ENCODE measurements at places on chromosomes 1 and 21.

DNA sequence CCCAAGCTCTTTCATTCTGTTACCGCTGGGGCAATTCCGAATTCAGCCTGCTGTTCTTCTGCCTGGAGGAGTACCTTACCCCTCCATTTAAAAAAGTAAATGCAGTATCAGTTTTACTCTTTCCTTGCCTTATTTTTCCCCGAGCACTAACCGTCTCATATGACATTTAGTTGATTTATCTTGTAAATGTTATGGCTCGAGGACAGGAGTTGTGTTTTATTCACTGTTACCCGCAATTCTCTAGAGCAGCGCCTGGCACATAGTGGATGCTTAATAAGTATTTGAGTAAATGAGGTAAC is 425 bp upstream of the TADA1 start:
- DNase-seq, result no peak

DNA sequence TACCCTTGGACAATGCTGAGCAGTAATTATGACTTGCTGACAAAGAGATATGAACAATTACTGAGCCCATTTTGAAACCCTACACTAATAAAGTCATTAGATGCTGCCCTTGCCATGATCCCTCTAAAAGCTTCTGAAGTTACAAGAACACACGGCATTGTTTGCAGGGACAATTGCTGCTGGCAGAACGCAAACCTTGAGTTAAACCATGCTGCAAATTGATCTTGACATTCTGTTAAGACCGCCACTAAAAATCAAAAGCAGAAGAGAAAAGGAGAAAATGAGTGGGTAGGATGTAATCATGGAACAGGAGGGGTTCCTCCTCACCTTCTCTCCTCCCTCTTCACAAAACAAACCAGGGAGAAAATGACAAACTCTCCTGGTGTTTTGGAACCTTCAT is 136.2 kb upstream of the DMRTA2 start:
- DNase-seq, result no peak

GRCh38 chr1:100597061-100597741 is 59.3 kb downstream of the GPR88 start:
- no peak for DNase-seq

GRCh38 chr1:179958359-179958758 is 3.7 kb downstream of the CEP350 start:
- DNase-seq, result no peak

GRCh38 chr1:119742202-119742601 is 26.5 kb downstream of the HMGCS2 start:
- DNase-seq, result no peak

DNA sequence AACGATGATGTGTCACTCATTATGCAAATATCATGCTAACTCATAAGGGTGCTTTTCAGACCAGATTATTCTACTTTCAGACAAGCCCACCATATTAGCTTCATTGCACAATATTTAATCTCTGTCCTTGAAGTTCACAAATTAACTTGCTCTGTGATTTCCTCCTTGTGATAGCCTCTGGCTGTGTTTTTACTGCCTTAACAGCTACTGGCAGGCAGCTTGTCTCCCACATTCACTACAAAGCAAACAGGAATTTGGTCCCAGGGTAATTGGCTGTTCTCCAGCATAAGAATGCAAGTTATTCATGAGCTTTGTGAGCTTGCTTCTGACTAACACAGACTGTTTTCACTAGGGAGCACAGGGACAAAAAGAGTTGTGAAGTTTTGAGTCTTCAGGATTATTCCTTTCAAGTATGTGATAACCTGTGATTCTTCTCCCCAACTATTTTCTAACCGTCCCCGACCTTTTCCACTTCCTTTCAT is 87.9 kb upstream of the HMCN1 start:
- DNase-seq, result peak; percentile 52

- DNase-seq, result no peak
These were observed 347.3 kb downstream of the DPYD start for GRCh38 chr1:97573553-97573952.

GRCh38 chr1:8104278-8105236 is 78.4 kb upstream of the ERRFI1 start:
- no peak for DNase-seq

DNA sequence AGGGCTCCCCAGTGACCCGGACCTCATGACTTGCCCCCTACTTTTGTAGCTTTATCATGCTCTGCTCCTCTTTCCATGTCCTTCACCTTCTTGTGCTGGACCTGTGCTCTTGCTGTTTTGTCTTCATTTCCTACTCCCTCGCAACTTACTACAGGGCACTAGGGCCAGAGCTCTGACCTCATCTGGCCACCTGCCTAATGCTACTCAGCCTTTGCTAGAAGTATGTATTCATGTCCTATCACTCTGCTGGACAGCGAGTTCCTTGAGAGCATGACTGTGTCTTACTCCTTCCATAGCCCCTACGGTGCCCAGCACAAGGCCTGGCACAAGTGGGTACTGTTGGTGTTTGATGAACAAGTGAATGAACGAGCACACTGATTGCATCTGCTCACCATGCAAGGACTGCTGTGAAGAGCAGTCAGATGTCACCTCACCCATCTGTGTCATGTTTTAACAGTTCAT is 1.9 kb downstream of the MTFR1L start:
- peak; percentile 82 for DNase-seq

- DNase-seq, result no peak
These were observed 1.0 kb downstream of the IQGAP3 start for GRCh38 chr1:156571261-156571852.

DNA sequence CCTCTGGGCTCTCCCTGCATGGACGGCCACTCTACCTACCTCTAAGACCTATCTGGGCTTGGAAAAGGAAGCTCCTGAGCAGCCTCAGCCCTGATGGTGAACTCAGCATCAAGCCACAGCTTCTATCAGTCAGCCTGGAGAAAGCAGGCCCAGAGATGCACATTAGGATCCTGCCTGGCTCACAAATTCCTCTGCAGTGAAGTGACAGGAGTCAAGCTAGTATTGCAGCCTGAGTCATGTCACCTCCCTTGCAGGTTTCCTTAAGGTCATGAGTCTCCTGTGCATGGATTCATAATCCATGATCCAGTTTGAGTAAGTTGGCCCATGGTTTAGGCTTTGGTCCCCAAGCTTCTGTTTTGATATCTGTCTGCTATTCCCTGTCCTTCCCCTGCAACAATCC is 37.9 kb upstream of the DUSP10 start:
- DNase-seq, result no peak

DNA sequence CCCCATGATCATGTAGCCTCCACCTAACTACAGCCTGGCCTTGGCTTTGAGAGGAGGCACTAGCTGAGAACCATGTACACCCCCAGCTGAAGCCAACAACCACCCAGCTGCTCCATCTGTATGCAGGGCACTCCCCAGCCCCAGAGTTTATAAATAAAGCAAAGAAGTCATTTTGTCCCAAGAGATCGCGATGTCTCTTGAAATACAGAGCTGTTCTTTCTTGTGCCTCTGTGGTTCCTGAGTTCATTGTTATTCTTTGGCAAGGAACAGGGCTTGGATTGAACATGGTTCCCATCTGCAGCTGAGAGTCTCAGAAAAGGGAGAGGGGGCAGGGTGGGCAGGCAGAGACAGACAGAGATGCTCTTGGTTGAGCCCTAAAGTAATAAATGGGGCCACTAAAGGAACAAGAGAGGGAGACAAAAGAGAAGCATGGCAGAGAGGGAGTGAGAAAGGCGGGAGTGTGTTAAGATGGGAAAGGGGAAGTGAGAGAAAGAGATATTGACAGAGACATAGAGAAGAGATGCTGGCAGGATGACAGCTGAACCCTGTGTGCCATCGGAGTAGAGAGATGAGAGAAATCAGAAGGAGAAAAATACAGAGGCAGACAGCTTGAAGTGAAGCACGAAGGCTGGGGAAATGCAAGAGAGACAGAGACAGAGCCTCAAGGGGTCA is 63.3 kb downstream of the TNR start:
- no peak for DNase-seq

GRCh38 chr1:159879136-159879535 is 16.7 kb upstream of the VSIG8 start:
- no peak for DNase-seq

DNA sequence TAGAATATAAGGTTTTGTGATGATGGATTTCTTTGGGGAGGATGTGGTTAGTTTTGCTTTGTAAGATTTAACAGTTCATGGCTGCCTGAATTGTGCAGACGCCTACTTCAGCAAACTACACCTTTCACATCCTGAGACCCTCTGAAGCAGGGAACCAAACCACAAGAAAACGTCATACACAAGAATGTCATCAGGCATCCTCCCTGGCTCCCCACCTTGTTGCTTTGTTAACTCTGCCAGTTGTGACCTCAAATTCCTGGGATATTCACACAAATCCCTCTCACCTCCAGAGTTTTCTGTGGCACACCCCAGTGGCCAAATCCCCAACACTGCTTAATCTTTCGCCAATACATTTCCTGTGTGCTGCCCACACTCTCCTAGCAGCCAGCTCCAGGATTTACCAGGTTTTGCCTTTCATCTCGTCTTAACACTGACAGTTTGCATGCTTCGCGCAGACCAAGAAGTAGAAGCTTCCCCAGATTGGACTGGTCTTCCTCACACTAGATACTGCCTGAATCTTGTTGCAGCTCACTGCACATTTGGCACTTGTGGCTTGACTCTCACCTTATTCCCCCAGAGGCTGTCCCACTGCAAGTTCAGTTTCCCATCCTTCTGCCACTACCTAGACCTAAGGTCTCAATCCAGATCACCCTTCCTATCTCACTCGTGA is 51.1 kb upstream of the CTTNBP2NL start:
- DNase-seq, result no peak

GRCh38 chr1:235054936-235055335 is 73.7 kb downstream of the TOMM20 start:
- no peak for DNase-seq

DNA sequence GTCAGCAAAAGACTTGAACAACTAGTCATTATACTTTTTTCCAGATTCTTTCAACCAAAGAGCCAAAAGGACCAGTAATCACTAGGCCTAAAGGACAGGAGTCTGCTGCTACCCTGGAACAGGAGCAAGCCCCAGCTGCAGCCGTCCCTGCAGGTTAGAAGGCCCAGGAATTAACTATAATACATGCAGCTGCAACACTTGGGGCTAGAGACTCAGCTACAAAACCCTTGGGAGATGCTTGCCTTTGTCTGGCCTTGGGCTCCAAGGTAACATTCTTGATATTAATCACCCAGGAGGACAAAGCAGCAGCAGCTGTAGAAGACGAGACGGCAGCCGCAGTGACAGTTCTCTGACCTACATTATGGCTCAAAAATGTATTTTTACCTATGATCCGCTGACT is 841.2 kb upstream of the ADGRL4 start:
- no peak for DNase-seq

GRCh38 chr1:203325418-203326091 is 20.2 kb downstream of the BTG2 start:
- peak; percentile 61 for DNase-seq

GRCh38 chr1:178196631-178197030 is 102.7 kb downstream of the RASAL2 start:
- DNase-seq, result no peak

GRCh38 chr1:21762022-21762404 is 20.9 kb downstream of the USP48 start:
- no peak for DNase-seq

DNA sequence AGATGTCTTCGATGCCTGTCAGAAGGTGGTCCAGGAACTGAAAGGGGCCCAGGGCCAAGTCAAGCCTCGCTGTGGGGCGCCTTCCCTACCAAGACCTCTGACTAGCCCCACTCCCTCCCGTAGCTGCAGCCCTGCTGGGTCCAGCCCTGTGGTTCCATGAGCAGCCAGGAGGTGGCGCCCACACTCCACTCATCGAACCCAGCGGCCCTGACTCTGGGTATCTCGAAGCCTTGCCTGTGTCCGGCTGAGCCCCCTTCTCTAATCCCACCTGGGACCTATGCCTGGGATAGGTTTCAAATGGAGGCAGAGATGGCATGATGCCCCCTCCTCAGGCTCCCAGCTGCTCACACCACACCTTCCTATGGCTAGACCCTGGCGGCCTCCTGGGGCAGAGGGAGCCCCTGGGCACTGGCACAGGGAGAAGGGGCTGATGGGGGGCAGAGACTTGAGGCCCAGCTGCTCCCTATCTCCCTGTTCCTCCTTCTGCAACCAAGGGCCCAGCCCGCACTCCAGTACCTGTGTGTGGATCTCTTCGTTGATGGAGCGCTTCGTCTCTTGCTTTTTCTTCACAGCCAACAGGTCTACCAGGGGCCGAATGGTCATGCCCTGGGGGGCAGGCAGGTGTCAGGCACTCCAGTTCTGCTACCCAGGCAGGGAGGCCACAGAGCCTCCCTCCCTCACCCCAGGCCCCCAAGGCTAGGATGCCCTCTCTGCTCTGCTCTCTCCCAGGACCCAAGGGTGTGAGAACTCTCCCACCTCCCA is 52.0 kb downstream of the SLC9A1 start:
- DNase-seq, result peak; percentile 86

DNA sequence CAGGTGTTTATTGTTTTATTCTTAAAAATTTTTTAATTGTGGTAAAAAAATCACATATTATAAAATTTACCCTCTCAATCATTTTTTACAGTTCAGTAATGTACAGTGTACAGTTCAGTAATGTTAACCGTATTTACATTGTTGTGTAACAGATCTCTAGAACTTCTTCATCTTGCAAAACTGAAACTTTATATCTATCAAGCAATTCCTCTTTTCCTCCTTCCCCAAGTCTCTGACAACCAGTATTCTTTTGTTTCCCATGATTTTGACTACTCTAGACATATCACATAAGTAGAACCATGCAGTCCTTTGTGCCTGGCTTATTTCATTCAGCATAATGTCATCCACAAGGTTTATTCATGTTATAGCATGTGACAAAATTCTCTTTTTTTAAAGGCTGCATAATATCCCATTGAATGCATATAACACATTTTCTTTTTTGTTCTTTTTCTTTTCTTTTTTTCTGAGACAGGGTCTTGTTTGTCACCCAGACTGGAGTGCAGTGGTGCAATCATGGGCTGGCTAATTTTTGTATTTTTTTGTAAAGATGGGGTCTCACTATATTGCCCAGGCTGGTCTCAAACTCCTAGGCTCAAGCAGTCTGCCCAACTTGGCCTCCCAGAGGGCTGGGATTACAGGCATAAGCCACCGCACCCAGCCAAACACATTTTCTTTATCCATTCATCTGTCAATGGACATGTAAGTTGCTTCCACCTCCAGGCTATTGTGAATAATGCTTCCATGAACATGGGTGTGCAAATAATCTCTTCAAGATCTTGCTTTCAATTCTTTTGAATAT is 17.2 kb upstream of the RCSD1 start:
- no peak for DNase-seq

GRCh38 chr1:87927391-87928280 is 599.0 kb downstream of the LMO4 start:
- no peak for DNase-seq

DNA sequence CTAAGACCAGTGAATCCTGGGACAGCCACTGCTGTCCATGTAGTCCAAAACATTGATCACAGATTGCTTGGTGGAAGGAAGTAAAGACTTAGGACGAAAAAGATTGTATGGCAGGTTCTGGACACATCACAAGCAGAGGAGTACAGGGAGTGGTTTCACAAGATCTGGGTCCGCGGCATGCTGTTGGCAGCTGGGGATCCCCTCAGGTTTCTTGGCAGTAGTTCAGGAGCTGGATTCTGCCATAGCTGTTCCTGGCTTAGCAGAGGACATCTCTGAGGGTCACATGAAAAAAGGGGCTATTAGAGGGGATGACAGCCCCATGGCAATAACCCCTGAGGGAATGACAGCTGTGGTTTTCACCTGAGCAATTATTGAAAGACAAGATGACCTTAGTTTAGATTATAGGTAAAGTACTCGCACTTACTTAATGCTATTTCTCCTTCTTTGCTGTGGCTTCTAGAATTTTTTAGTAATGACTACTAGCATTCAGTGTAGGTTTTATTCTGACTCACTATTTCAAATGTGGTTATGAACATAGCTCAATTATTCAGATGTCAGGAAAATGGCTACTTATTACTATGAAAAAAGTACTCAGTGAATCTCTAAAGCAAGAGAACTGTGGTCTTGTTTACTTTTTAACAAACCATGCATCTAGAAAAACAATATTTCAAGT is 8.2 kb downstream of the KRTAP27-1 start:
- DNase-seq, result no peak

All from testis (tissue), 5 donors.